Upper lobe of left lung (tissue), 6 donors: ENCODE measurements at places on chromosomes 4 and X. TPM values are rescaled to one million over a fixed set of nuclear protein-coding genes. Genes with fewer than 3 reads are reported as not detected.

- no peaks in the 10 kb centered on the region for H3K4me1 ChIP-seq
- peaks cover 19% of the 10 kb centered on the region for H3K27me3 ChIP-seq
- peak; percentile 69 for DNase-seq
- H3K27ac ChIP-seq, result peak overlapping the region; percentile 81
- H3K36me3 ChIP-seq, result no peaks in the 10 kb centered on the region
- no peak overlapping the region for H3K4me3 ChIP-seq
Observed at GRCh38 chrX:133413218-133413925, 1.9 kb downstream of the GPC4 start.

GRCh38 chr4:185728893-185729292, 83.1 kb downstream of the SORBS2 start:
- no peaks in the 10 kb centered on the region for H3K27me3 ChIP-seq
- no peak overlapping the region for H3K27ac ChIP-seq

GRCh38 chr4:175062183-175062592, 144.0 kb downstream of the ADAM29 start:
- no peaks in the 10 kb centered on the region for H3K36me3 ChIP-seq
- H3K4me1 ChIP-seq, result no peaks in the 10 kb centered on the region
- DNase-seq, result no peak
- H3K27me3 ChIP-seq, result no peaks in the 10 kb centered on the region

GRCh38 chr4:99715286-99715685, 57.7 kb upstream of the C4orf54 start:
- no peak overlapping the region for H3K4me3 ChIP-seq
- no peaks in the 10 kb centered on the region for H3K36me3 ChIP-seq
- no peak overlapping the region for H3K27ac ChIP-seq
- DNase-seq, result no peak
- H3K4me1 ChIP-seq, result peaks cover 11% of the 10 kb centered on the region

GRCh38 chrX:38606821-38607220, 45.5 kb downstream of the TSPAN7 start:
- no peak overlapping the region for H3K27ac ChIP-seq
- no peak overlapping the region for H3K4me3 ChIP-seq
- no peaks in the 10 kb centered on the region for H3K36me3 ChIP-seq
- no peak for DNase-seq

DNA sequence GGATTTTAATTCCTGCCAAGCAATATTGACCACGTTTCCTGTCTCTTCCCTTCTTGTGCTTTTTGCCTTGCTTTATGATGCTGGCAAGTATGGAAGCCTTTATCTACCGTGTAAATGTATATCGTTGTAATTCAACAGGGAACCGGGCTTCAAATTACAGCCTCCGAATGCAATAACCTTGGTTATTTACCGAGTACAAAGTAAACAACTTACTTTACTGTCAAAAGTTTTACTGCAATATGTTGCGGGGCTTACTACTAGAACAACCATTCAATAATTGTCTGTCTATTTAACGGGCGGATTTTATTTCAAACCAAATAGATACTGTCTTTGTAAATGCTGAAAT, 73.1 kb downstream of the PALLD start:
- no peak overlapping the region for H3K27ac ChIP-seq
- H3K4me3 ChIP-seq, result no peak overlapping the region
- no peak for DNase-seq

GRCh38 chr4:151175233-151175632, 75.8 kb downstream of the RPS3A start:
- H3K36me3 ChIP-seq, result no peaks in the 10 kb centered on the region
- H3K27ac ChIP-seq, result peak overlapping the region; percentile 71
- H3K4me1 ChIP-seq, result peaks cover 40% of the 10 kb centered on the region
- DNase-seq, result no peak
- no peak overlapping the region for H3K4me3 ChIP-seq
- H3K27me3 ChIP-seq, result no peaks in the 10 kb centered on the region

DNA sequence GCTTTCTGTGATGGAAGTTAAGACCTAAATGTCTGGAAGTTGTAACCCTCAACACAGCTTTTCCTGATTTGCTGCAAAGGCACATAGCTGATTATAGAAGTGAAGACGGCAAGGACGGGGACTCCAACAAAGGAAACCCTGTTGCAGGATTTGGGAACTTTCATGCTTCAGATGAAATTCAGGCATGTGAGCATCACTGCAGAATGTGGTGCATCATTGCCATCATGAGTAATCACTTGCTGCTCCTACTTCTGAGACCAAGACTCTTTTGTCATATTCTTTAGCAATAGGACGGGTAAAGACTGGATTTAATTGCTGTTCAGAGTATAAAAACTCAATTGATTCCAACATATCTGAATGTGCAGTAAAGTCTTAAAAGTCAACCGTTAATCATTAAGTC, 35.8 kb downstream of the YIPF6 start:
- H3K27ac ChIP-seq, result no peak overlapping the region
- H3K4me1 ChIP-seq, result no peaks in the 10 kb centered on the region
- H3K36me3 ChIP-seq, result no peaks in the 10 kb centered on the region

GRCh38 chr4:114839986-114840385, 241.4 kb downstream of the UGT8 start:
- no peaks in the 10 kb centered on the region for H3K36me3 ChIP-seq
- H3K4me3 ChIP-seq, result no peak overlapping the region
- H3K4me1 ChIP-seq, result no peaks in the 10 kb centered on the region

DNA sequence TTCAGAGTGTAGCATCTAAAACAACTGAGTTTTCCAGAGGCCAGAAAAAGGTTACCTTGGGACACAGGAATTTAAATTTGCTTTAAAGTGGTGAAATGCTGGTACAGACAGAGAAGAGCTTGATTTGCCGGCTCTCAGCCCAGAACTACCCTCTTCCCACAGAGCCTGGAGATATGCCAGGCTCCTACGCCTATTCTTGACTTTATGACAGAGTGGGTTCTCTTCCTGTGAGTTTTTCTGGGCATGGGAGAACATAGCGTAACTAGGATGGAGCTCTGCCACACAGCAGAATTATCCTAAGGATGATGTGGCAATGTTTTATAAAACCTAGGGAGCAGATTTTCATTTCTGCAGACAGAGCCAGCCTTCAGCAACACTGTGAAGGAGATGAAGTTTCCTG, 241.8 kb downstream of the GRIA3 start:
- DNase-seq, result no peak
- H3K36me3 ChIP-seq, result no peaks in the 10 kb centered on the region
- no peaks in the 10 kb centered on the region for H3K4me1 ChIP-seq
- H3K4me3 ChIP-seq, result no peak overlapping the region

DNA sequence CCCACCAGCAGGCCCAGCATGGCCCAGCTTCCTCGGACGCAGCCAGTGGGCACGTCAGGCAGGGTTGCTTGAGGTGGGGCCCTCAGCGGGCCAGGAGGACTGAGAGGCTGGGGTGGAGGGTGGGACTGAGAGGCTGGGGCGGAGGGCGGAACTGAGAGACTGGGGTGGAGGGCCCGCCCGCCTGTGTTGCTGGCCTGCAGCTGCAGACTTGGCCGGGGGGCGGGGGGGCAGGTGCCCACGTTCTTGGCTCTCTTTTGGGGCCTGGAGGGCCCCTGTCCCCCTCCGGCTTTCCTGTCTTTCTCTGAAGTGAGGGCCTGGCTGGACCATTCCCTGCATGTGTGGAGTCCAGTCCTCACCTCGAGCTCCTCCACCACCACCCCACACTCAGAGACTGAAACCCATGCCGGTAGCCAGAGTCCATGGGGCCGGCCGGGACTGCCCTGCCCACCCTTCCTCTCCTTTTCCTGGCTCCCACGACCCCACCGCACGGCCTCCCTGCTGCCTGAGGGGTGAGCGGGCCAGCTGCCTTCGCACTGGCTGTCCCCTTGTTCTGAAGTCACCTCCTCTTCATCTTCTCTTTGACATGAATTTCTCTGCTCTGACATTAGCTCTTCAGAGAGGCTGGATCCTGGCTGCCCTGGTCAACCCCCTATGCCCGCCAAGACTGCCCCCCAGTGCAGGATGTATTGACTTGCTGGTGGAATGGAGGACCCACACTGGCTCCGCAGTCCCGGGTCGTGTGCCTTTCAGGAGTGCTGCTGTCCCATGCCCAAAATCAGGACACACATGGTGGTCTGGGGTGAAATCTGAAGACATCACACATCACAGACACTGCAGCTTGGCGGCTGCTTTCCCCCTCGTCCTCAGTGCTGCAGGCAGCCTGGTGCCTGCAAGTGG, 10.1 kb upstream of the NKX1-1 start:
- H3K27ac ChIP-seq, result no peak overlapping the region
- peak; percentile 61 for DNase-seq
- H3K4me3 ChIP-seq, result no peak overlapping the region
- no peaks in the 10 kb centered on the region for H3K36me3 ChIP-seq

- H3K36me3 ChIP-seq, result no peaks in the 10 kb centered on the region
- no peaks in the 10 kb centered on the region for H3K4me1 ChIP-seq
- H3K4me3 ChIP-seq, result no peak overlapping the region
Observed at GRCh38 chrX:87914726-87915125, 397.1 kb downstream of the KLHL4 start.

GRCh38 chrX:29911673-29912072, 303.7 kb upstream of the MAGEB2 start:
- H3K4me1 ChIP-seq, result no peaks in the 10 kb centered on the region
- no peaks in the 10 kb centered on the region for H3K36me3 ChIP-seq
- no peak overlapping the region for H3K27ac ChIP-seq
- DNase-seq, result no peak
- no peak overlapping the region for H3K4me3 ChIP-seq

DNA sequence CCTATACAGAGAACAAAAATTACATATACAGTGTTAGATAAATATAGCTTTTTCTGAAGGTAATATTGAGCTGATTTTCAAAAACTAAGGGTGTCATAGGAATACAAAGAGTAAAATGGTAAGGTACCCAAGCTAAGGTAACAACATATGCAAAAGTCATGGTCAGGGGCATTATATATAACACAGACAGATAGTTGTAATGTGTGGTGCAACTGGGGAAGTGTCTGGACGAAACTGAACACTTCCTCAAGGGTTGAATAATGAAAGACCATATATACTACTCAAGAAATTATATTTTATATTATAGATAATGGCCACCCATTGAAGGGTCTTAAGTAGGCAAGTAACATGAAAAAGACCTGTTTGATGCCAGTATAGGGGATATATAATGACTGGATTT, 262.1 kb upstream of the CXXC4 start:
- H3K36me3 ChIP-seq, result no peaks in the 10 kb centered on the region
- H3K4me3 ChIP-seq, result no peak overlapping the region
- H3K4me1 ChIP-seq, result no peaks in the 10 kb centered on the region
- DNase-seq, result no peak

- H3K27ac ChIP-seq, result no peak overlapping the region
- no peaks in the 10 kb centered on the region for H3K27me3 ChIP-seq
- H3K36me3 ChIP-seq, result no peaks in the 10 kb centered on the region
- H3K4me1 ChIP-seq, result no peaks in the 10 kb centered on the region
- DNase-seq, result no peak
Observed at GRCh38 chr4:108544481-108544880, 75.9 kb upstream of the RPL34 start.

DNA sequence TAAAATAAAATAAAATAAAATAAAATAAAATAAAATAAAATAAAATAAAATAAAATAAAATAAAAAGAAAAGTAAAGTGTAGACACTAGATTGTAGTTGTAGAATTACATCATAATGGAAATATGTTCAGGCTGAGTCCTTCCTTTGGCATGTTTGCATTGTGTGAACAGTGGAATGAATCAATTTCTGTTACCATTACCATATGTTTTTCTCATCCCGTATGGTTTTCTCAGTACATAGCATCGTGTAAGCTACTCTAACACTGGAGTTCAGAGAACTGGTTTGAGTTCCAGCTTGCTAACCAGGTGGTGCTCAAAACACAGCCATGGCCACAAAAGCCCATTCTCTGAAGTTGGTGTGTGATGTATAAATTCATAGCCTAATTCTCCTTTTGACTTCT, 45.9 kb downstream of the USP11 start:
- no peak overlapping the region for H3K4me3 ChIP-seq
- no peak for DNase-seq
- no peaks in the 10 kb centered on the region for H3K4me1 ChIP-seq
- no peak overlapping the region for H3K27ac ChIP-seq
- H3K36me3 ChIP-seq, result no peaks in the 10 kb centered on the region
- no peaks in the 10 kb centered on the region for H3K27me3 ChIP-seq

DNA sequence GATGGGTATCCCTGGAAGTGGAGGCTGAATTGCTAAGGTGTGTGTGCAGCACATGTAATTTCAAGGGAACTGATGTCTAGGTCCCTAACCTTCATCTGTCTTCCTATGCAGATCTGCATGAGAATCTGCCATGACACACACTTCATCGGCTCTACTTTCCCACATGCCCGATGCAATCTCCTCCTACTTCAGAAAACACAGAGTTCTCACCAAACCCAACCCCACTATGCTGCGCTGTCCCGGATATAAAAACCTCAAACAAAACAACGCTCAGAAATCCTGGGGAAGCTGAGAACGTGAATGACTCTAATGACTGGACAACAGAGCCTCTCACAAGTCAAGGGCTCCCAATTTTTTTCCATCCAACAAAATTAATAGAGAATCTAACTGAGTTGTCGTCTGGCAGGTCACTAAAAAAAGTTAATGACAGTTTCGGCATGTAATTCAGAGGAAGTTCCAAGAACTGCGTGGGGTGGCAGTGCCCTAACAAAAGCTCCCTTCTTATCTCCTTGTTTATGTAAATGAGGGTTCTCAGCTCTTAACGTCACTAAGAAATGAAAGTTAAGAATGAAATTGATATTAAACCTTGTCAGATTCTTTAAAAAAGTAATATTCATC, 39.0 kb downstream of the STX18 start:
- H3K27ac ChIP-seq, result no peak overlapping the region
- no peak for DNase-seq

GRCh38 chr4:158786955-158787354, 18.1 kb downstream of the FNIP2 start:
- DNase-seq, result no peak
- H3K4me3 ChIP-seq, result no peak overlapping the region
- no peaks in the 10 kb centered on the region for H3K36me3 ChIP-seq
- H3K4me1 ChIP-seq, result peaks cover 71% of the 10 kb centered on the region

GRCh38 chr4:13484749-13485221, 645 bp upstream of the RAB28 start:
- H3K36me3 ChIP-seq, result no peaks in the 10 kb centered on the region
- H3K4me3 ChIP-seq, result peak overlapping the region; percentile 84
- peaks cover 32% of the 10 kb centered on the region for H3K4me1 ChIP-seq
- peak overlapping the region; percentile 96 for H3K27ac ChIP-seq

DNA sequence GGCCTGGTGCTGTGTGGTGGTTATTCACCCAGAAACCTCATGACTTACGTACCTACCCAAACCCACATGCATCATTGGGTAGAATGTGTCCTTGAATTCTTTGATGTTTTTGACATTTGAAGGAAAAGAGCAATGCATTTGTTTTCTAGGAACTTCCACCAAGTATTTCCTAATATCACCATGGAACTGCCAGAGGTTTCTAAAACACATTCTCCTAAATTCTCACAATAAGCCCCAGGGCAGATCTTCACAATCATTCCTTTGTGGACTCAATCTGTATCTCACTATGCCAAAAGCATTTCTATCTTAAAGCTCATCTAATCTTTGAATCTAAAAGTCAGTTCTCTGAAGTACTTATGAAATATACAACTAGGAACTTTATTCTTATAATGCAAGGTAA, 8.3 kb upstream of the ODAM start:
- H3K36me3 ChIP-seq, result no peaks in the 10 kb centered on the region
- H3K4me3 ChIP-seq, result no peak overlapping the region
- no peaks in the 10 kb centered on the region for H3K27me3 ChIP-seq
- H3K4me1 ChIP-seq, result no peaks in the 10 kb centered on the region
- no peak for DNase-seq

The CDS1 gene
- 19.4 TPM for total RNA-seq

The ZCCHC12 gene
- total RNA-seq, result 1.1 TPM

The MTMR8 gene
- not detected for total RNA-seq

The TRPC3 gene
- 1.7 TPM for total RNA-seq

The GAGE12H gene
- not detected for total RNA-seq

The GPR119 gene
- not detected for total RNA-seq

The RNF212 gene
- 5.6 TPM for total RNA-seq

The ITM2A gene
- 17.8 TPM for total RNA-seq

The INTS12 gene
- 13.4 TPM for total RNA-seq
